HS-5 (cell line): ENCODE measurements at places on chromosomes 3 and 15.
A peak's percentile ranks its signal among the peaks of the same experiment; 100 is the strongest.

DNA sequence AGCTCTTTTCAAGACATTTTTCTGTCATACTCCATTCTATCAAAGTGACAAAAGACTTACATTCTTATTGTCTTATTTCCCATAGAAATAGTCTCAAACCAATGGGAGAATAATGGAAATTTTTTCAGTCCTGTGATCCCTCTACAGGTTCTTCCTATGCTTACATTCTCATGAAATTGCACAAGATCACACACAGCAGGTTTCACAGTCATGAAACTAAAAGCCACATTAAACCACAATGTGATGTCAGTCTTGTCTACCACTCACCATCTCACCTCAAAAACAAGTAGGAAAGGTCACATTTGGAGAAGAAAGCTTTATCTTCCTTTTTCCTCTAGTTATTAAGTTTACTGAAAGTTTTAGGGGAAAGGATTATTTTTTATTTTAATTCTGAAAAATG lies 161.0 kb upstream of the RORA start:
- no peak for DNase-seq

- no peak for DNase-seq
These were observed 50.0 kb upstream of the PCSK6 start for GRCh38 chr15:101539492-101539891.

GRCh38 chr15:83248151-83249029 lies 36.1 kb downstream of the BNC1 start:
- DNase-seq = peak; percentile 53

DNA sequence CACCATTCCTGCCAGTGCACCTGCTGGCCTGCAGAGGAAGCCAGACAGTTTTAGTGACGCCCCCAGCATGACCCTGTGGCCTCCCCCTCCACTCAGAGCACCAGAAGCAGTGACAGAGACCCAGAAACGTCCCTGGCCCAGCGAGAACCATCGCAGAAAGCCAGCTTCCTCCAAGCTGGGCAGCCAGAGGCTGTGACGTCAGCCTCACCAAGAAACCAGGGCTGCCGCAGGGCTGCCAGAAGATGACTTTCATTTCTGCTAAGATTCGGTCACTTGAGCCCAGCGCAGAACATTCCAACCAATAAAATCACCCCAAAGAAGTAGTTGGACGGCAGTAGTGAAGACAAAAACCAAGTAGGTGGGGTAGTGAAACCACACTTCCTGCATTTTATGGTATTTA lies 29.6 kb upstream of the RPL32 start:
- no peak for DNase-seq

GRCh38 chr3:143928056-143928455 lies 43.6 kb upstream of the DIPK2A start:
- DNase-seq = no peak
